GM18507 (cell line): ENCODE measurements at places on chromosomes 12 and 14.

DNA sequence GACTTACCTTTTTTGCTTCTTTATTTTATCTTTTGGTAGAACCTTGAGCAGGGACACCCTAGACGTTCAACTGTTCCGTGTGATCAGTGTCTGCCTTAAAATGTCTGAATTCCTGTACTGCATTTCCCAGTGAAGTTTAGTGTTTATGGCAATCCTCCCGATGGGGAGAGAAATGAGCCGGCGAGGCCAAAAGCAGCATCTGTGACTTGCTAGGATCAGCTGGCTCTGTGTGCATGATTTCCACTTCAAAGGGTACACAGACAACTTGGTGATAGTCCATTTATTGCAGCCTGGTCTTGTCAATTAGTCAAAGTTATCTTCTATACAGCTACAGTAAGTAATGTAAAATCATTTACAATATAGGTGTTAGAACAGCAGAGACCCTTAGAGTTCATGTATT lies 768.5 kb downstream of the DIO2 start:
- DNase-seq, result no peak

GRCh38 chr12:84757978-84758377 lies 154.6 kb downstream of the SLC6A15 start:
- DNase-seq, result no peak

DNA sequence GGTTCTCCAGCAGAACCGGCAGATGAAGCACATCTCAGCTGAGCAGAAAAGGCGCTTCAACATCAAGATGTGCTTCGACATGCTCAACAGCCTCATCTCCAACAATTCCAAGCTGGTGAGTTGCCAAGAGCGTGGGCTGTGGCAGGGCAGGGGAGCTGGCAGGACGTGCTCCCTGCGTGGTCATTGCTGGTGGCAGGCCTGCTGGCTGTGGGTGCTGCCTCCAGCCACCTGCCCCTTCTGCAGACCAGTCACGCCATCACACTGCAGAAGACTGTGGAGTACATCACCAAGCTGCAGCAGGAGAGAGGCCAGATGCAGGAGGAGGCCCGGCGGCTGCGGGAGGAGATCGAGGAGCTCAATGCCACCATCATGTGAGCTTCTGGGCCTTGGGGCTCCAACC lies 35.8 kb downstream of the IL31 start:
- DNase-seq, result no peak

GRCh38 chr12:45655743-45656142 lies 73.8 kb upstream of the ARID2 start:
- DNase-seq, result no peak

- no peak for DNase-seq
Observed at GRCh38 chr12:113142173-113142885, 6.8 kb upstream of the RASAL1 start.

DNA sequence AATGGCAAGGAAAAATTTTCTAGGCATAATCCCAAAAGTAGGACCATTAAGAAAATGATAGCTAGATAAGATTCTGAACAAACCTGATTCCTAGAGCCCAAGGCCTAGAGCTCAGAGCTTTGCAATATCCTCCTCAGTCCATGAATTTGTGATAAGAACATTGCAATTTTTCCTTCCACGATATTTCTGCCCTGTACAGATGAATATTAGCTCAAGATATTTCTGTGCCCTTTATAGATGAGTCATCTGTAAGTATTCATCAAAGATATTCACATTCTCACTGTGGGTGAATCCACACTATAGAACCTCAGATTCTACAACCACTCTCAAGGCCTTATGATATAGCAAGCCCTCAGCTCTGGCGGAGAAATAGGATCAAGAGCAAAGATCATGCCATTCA lies 37.5 kb downstream of the EAPP start:
- no peak for DNase-seq
